ENCODE measurements at places on chromosomes 12 and 14. TPM values are rescaled to one million over a fixed set of nuclear protein-coding genes. Genes with fewer than 3 reads are reported as not detected.

Gene AKAP3
- total RNA-seq: 3.3 TPM

Gene VASH1
- 3.6 TPM for total RNA-seq

DNA sequence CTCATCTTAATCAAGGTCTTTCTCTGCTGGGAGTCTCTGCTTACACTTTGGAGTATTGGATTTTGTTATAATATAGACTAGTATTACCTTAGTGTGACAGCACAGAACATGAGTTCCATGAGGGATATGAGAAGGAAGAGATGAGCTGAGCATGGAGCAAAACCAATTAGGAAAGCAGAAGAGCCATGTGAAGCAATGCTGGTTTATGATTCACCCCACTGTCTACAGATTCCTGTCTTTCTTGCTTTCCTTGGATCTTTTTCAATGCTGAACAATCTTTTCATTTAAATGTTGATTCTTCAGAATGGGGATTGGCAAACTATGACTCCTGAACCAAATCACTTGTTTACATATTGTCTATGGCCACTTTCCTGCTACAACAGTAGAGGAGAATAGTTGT, 70.4 kb upstream of the KITLG start:
- no peak for DNase-seq
- H3K4me3 ChIP-seq: no peak overlapping the region
- H3K36me3 ChIP-seq: no peaks in the 10 kb centered on the region
- no peaks in the 10 kb centered on the region for H3K4me1 ChIP-seq
- no peaks in the 10 kb centered on the region for H3K27me3 ChIP-seq
- no peak overlapping the region for H3K27ac ChIP-seq

DNA sequence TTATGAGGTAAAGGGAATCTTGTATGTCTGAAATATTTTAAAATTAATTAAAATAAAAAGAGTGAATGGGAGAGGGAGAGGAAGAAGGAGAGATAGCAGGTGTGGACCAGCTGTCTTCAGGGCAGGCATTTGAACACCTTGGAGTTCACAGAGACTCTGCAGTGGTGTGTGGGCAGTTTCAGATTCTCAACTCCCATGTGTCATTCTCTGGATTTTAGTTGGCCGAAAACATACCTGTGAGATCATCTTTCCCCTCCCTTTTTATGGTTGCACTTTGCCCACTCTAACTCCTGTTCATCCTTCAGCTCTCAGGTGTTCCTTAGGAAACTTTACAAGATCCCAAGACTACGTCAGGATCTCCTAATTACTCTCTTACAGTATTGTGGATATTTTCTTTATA, 108.1 kb downstream of the ERC1 start:
- peak; percentile 43 for DNase-seq
- H3K27ac ChIP-seq: peak overlapping the region; percentile 3
- no peaks in the 10 kb centered on the region for H3K27me3 ChIP-seq
- H3K36me3 ChIP-seq: no peaks in the 10 kb centered on the region
- H3K4me1 ChIP-seq: peaks cover 5% of the 10 kb centered on the region
- no peak overlapping the region for H3K4me3 ChIP-seq

GRCh38 chr14:43503508-43503907, 1003.6 kb downstream of the FSCB start:
- DNase-seq: no peak
- no peak overlapping the region for H3K4me3 ChIP-seq
- H3K4me1 ChIP-seq: no peaks in the 10 kb centered on the region
- H3K27ac ChIP-seq: no peak overlapping the region
- H3K36me3 ChIP-seq: no peaks in the 10 kb centered on the region

DNA sequence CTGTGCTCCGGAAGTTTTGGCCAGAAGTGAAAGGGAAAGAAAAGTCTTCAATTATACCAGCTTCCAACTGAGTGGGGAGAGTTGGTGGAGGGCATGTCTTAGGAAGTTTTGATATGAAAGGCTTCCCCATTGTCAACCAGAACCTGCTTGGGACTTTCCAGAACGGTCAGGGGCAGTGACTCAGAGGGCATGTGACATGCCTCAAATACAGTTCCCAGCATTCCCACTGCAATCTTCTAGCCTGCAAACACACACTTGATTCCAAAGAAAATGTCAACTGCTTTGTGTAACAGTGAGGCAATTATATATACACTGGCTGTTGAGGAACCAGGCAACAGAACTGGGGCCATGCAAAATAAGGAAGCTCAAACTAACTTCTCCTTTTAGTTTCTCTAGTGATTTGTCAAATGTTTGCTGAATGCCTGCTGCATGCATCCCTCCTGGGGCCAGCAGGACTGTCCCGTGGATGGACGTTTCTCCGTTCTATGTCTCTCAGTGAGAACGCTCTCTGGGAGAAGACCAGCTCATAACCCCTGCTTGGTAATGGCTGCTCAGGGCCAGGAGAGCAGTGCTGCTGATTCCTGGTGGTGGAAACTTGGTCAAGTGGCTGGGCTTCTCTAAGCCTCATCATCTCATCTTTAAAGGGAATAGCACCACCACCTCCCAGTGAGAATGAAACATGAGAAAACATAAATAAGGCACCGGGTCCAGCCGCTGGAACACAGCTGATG, 18.3 kb downstream of the SLC25A47 start:
- no peaks in the 10 kb centered on the region for H3K36me3 ChIP-seq
- no peaks in the 10 kb centered on the region for H3K27me3 ChIP-seq
- no peaks in the 10 kb centered on the region for H3K4me1 ChIP-seq
- DNase-seq: no peak
- peak overlapping the region; percentile 60 for H3K27ac ChIP-seq

GRCh38 chr12:104534162-104534856, 77.6 kb downstream of the CHST11 start:
- no peak overlapping the region for H3K4me3 ChIP-seq
- H3K27ac ChIP-seq: no peak overlapping the region
- H3K27me3 ChIP-seq: no peaks in the 10 kb centered on the region
- DNase-seq: no peak
